ENCODE measurements at places on chromosomes 5 and 9. TPM values are rescaled to one million over a fixed set of nuclear protein-coding genes. Genes with fewer than 3 reads are reported as not detected.

The PCDHGA2 gene
- 0.37 TPM for polyA plus RNA-seq

The TRIM36 gene
- polyA plus RNA-seq = 2.2 TPM

The SOX30 gene
- polyA plus RNA-seq = 0.03 TPM

The IFNB1 gene
- polyA plus RNA-seq = 0.07 TPM

The HTR4 gene
- 0.09 TPM for polyA plus RNA-seq

The PAPPA gene
- polyA plus RNA-seq = 2.6 TPM

The IFNA2 gene
- polyA plus RNA-seq = not detected

The NFIB gene
- 23.1 TPM for polyA plus RNA-seq

The MEIKIN gene
- polyA plus RNA-seq = not detected

The ADRB2 gene
- 29.4 TPM for polyA plus RNA-seq

The ZBTB6 gene
- 7.3 TPM for polyA plus RNA-seq

The SURF4 gene
- 232 TPM for polyA plus RNA-seq

The NIM1K gene
- 0.07 TPM for polyA plus RNA-seq

The EMB gene
- polyA plus RNA-seq = 41.6 TPM

The PRSS3 gene
- polyA plus RNA-seq = 34.6 TPM
